ENCODE measurements at places on chromosomes 7 and 10.

GRCh38 chr10:47299611-47300428 lies at the start of gene GDF10:
TSS of gene GDF10 (plus strand) at chr10:47300197. CDS start at chr10:47300652, 455 bp downstream.
- DNase-seq = no peak

GRCh38 chr10:59586407-59586891 lies 123.2 kb downstream of the SLC16A9 start:
- DNase-seq = no peak

GRCh38 chr7:18352339-18353255 lies 143.0 kb upstream of the HDAC9 start:
- DNase-seq = peak; percentile 74

DNA sequence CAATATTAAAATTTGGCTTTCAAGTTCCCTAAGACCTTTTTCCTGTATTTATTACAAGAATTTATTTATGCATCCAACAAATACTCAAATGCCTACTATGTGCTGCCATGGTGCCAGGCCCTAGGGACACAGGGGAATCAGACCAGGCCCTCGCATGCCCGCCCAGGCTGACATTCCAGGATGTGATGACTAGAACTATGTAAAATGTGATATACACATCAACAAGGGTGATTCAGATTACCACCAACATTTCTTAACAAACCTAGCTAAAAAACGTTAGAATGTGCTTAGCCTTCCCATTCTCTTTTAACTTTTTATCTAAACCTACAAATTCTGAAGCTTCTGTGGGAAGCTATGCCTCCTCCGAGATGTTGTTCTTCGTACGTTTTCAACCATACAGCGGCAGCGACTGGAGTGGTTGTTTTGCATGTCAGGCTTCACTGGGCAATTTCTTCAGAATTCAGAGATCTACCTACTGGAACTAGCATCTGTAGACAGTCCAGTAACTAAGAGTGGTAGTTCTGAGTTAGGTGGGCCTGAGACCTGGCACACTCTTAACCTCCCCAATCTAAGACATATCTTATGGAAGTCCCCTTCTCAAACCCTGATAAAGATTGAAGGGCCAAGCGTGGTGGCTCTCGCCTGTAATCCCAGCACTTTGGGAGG lies 22.1 kb downstream of the GNA12 start:
- DNase-seq = peak; percentile 85

DNA sequence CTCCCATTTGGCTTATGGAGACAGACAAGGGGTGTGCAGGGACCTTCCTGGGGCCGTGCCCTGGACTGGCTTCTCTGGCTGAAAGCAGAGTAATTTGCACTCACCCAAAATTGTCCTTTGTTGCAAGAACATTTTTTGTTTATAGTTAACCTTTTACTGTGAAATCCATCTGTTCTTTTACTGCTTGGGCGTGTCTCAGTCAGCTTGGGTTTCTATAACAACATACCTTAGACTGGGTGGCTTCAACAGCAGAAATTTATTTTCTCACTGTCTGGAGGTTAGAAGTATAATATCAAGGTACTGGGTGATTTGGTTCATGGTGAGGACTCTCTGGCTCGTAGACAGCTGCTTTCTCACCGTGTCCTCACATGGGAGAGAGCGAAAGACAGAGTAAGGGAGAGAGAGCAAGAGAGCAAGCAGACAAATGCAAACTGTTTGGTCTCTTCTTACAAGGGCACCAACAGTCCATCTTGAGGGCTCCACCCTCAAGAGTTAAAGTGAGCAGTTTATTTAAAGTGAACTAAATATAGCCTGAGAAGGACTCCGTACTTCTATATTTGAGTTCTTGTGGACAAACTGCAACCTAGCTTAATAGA lies 131.0 kb upstream of the NPY start:
- no peak for DNase-seq

All from fibroblast of villous mesenchyme (primary cell).